ENCODE measurements at places on chromosomes 2 and 18. TPM values are rescaled to one million over a fixed set of nuclear protein-coding genes. Genes with fewer than 3 reads are reported as not detected.

Gene RTP5
- not detected for total RNA-seq

Gene MAP3K19
- total RNA-seq, result not detected

Gene RNF152
- 0.22 TPM for total RNA-seq

Gene EPC2
- total RNA-seq, result 10.3 TPM

Gene ACKR3
- total RNA-seq, result 15.6 TPM

Gene UGT1A9
- total RNA-seq, result 3.6 TPM

Gene PRR30
- total RNA-seq, result not detected

Gene SP5
- not detected for total RNA-seq

Gene STK11IP
- total RNA-seq, result 15.5 TPM

Gene DUSP19
- 0.80 TPM for total RNA-seq

Gene PLA2R1
- 2.1 TPM for total RNA-seq

Gene ASPRV1
- 0.38 TPM for total RNA-seq
